ENCODE measurements at places on chromosomes 4 and X.
A peak's percentile ranks its signal among the peaks of the same experiment; 100 is the strongest.

- DNase-seq, result no peak
Observed at GRCh38 chr4:139853309-139853708, 187.7 kb downstream of the MGST2 start.

DNA sequence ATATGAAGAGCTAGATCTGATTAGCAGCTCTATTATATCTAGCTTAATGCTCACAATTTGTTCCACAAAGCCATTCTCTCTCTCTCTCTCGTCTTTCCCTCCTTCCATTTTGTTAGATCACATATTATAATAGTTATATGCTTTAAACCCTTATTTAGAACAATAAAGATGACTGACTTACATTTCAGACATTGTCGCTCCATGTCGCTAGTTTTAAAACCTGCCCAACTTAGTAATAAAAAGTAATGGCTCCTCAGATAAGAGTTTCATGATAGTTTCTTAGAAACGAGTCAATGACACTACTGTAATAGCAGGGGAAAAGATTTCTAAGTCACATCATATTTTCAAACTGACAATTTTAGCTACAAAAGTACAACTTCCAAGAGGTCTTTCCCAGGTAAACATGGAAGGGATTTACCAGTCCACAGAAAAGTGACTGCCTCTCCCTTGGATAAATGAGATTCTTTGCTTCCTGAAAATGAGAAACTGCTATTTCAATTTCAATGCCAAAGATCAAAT is 38.5 kb upstream of the YTHDC1 start:
- DNase-seq, result no peak

DNA sequence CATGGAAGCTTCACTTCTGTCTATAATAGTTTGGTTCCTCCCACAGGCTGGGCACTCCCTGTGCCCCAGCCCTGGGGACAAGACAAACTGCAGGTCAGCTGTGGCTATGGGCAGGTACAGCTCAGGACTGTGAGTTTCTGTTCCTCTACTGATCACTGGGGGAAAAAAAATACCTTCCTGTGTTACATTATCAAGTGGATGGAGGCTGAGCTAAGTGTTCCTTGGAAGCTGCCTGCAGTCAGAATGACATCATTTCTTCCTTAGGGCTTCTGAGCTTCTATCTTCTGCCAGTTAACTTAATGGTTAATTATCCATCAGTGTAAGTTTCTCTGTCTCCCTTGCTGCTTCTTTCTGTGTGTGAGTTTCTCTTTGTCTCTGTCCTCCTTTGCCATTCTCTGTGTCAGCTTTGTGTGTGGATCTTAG is 4.6 kb downstream of the RAB33A start:
- no peak for DNase-seq

DNA sequence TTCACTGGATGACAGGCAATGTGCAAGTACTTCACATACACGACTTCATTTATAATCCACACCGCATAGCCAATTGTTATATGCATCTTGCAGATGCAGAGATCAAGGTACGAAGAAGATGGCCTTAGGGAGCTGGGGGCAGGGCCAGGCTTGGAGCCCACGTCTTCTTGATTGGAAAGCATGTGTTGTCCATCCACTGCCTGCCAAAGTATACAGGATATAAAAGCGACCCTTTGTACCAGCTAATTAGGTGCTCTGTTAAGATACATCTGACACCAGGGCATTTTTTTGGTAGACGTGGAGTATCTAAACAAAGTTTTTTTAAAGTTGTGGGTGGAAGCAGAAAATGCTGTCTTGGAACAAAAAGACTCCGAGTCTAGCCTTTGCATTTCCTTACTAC is 1.4 kb downstream of the C4orf36 start:
- DNase-seq, result no peak

GRCh38 chr4:163534056-163534455 is 39.6 kb downstream of the TMA16 start:
- DNase-seq, result no peak

DNA sequence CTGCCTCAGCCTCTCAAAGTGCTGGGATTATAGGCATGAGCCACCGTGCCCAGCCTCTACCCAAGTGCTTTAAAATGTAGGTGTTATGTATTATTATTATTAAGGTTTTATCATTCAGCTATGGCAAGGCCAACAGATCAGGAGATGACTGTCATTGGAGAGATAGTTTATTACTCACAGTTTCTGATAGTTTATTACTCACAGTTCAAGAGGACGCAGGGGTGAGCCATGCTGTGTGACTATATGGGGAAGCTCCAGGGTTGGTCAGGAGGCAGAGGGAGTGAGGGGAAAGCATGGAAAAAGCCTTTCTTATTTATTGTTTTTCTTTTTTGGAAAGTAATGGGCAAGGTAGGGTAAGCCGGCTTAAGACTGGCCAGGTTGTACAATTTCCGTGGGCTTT is 25.4 kb upstream of the ARSD start:
- DNase-seq, result no peak

- DNase-seq, result no peak
Observed at GRCh38 chrX:25523574-25524540, 508.1 kb upstream of the ARX start.

GRCh38 chrX:30309139-30309571 is at the start of gene NR0B1:
Gene NR0B1, minus strand, starts transcription at chrX:30309390. Its CDS starts 27 bp downstream, at chrX:30309363.
- no peak for DNase-seq

- DNase-seq, result peak; percentile 19
Observed at GRCh38 chrX:54540289-54540688, 10.3 kb downstream of the GNL3L start.

GRCh38 chr4:98951710-98952109 is 22.8 kb upstream of the EIF4E start:
- no peak for DNase-seq

- DNase-seq, result no peak
Observed at GRCh38 chr4:152696764-152697261, 17.0 kb upstream of the TMEM154 start.

GRCh38 chrX:15973946-15974345 is 119.3 kb upstream of the AP1S2 start:
- no peak for DNase-seq

DNA sequence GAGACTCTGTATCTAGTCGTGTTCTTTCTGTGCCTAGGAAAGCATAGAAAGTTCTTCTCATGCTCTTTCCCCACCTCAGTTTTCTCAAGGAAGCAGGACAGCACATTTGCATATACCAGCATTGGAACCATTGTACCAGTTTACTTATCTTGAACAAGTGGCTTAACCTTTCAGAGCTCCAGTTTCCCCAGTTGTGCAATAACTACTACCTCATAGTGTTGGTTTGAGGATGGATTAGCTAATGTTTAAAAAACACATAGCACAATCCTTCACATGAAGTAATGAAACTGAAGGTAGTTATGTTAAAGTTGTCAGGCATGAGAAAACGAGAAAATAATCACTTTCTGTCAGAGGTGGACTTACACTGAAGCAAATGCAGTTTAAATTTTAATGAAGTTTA is 92.2 kb upstream of the H2AZ1 start:
- no peak for DNase-seq

DNA sequence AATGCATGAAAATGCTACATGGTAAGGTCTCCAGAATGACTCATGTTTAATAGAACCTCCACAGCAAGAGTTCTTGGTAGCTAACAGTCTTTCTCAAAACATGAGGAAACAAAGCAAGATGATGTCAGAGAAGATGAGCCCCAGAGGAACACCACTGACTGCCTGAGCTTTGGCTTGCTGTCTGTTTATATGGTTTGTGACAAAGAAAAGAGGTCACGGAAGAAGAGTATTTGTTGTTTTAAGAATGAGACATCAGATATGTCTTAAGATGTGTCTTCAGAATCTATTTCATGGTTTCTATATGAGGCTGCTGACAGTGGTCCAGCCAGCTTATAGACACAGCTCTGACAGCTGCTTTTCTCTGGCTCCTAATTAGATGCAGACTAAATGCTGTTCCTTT is 18.8 kb upstream of the AREG start:
- peak; percentile 38 for DNase-seq

- DNase-seq, result no peak
Observed at GRCh38 chr4:26287756-26288155, 33.1 kb upstream of the RBPJ start.

- no peak for DNase-seq
Observed at GRCh38 chr4:86261636-86262035, 98.2 kb downstream of the MAPK10 start.

GRCh38 chrX:29841750-29842149 is 373.6 kb upstream of the MAGEB2 start:
- peak; percentile 18 for DNase-seq

DNA sequence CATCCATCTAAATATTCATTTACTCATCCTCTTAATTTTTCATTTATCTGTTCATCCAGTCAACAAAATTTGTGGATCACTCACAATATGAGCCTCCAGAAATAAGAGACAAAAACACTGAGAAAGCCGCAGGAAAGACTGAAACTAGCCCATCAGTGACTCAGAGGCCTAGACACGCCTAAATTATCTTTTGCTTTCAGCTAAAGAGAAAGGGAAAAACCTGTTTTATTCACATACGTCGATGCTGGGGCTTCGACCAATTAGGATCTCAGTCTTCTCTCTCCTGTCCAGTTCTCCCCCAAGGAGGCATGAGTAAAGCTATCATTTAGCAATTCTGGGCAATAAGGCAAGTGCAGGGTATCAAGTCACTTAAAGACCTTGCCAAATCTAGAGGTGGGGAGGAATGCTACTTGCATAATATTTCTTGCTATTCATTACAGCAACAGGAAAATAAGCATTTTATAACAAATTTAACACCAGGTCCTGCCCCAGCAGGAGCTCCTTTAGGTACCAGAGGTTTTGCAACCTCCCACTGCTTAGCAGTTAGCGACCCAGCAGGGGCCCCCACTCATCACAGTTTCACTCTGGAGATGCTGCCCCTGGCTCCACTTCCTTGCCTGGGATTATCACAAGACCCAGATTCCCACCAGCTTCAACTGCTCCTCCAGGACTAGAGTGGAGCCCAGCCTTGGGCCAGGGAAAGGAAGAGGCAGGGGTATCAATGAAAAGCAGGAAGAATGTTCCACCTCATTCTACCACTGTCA is 30.1 kb upstream of the TMEM154 start:
- no peak for DNase-seq

DNA sequence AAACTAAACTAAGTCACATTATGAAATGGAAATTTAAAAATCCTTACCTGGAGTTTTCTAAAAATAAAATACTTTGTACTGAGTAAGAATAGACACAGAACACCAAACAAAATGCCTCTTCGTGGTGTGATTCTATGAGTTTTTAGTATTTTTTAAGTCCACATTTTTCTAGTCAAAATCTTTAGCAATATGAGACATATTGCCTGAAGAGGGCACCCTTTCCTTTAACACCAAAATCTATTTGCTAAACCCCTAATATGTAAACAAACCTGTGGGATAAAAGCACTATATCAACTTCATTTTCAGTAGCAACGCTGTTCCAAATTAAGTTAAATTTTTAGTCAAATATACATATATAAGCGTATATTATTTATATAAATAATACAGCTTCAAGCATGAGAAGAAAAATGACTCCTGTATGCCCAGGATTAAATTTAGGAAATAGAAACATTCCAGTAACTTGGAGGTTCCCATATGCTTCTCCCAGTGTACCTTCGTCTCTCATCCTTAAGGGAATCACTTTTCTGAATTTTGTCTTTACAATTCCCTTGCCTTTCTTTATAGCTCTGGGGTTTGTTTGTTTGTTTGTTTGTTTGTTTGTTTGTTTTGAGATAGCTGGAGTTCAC is 23.0 kb upstream of the PGM2 start:
- no peak for DNase-seq

All from GM04503 (cell line).